Stimulated activated CD4-positive, alpha-beta T cell treated with anti-CD3 and anti-CD28 coated beads, Interleukin-1b, Interleukin-23, amount 100 ng/mL, for 24 hours (primary cell): ENCODE measurements at places on chromosomes 11 and 22.

DNA sequence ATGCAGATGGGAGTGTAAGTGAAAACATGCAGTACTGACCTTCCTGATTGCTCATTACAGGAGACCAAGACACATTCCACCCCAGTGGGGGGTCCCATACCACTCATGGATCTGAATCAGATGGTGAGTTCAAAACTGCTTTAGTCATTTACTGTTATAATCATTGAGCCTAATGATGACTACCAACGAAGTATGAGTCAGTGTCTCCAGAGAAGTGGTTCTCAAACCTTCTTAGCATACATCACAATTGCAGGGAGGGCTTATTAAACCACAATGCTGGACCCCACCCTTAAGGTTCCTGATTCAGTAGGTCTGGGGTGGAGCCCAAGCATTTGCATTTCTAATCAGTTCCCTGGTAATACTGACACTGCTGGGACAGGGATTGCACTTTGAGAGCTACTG is 75.8 kb downstream of the CD44 start:
- peak; percentile 40 for DNase-seq

- no peak for DNase-seq
These were observed 25.1 kb downstream of the ADAMTS8 start for GRCh38 chr11:130403271-130403804.

DNA sequence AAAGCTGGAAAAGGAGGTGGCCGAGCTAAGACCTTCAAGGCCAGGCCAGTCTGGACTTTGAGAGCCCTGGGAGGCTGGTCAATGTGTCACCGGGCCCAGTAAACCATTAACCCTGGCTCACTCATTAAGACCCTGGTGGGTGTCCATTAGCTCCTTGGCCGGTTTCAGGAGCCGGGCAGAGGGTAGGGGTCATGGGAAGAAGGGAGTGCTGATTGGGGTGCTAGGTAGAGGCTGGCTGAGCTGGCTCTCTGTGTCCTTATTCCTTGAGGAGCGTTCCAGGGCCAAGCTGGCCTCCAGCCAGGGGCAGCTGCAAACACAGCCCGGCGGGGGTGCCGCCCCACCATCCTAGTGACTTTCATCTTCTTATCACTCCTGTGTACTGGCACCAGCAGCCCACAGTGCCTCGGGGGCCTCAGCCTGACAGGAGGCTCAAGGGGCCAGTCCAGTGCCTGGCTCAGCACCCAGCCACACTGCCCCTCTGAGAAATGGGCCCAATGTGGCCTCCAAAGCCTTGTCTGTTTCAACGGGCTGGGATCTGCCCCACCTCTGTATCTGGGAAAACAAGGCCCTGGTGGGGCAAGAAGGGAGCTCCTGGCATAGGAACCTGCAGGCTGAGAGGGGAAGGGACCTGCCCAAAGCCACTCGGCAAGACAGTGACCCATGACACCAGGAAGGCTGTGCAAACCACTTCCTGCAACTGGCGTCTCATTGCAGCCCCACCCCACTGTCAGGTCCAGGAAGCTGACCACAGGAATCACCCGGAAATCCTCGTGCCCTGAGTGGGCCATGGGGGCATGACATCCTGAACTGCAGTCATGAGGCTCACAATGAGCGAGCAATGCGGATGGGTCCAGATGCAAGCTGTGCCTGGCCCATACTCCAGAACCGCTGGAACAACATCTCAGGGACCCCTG is 15.1 kb upstream of the RGL4 start:
- DNase-seq, result no peak

GRCh38 chr11:95253141-95253540 is 22.1 kb upstream of the SESN3 start:
- no peak for DNase-seq

DNA sequence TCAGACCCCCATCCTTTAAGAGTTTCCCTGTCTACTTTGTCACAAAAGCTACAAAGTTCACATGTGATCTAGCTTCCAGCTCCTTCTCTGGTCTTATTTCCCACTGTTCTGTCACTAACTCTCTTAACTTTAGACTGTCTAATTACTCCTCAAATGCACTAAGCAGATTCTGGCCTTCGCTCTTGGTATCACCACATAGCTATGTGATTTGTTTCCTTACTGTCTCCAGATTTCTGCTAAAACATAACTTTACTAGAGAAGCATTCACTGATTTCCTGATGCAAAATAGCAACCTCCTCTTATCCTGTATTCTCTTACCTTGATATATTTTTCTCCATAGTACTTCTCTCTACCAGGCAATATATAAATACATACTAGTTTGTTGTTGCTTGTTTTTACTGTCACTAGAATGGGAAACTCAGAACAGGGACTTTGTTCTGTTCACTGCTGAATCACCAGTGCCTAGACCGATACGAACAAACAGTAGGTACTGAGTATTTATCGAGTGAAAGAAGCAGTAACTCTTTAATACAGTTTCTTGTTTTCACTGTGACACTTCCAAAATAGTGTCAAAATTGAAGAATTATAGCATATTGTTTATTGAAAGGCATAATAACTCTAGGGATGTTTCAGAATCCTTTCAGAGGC is 205.6 kb downstream of the DDX10 start:
- DNase-seq, result no peak

DNA sequence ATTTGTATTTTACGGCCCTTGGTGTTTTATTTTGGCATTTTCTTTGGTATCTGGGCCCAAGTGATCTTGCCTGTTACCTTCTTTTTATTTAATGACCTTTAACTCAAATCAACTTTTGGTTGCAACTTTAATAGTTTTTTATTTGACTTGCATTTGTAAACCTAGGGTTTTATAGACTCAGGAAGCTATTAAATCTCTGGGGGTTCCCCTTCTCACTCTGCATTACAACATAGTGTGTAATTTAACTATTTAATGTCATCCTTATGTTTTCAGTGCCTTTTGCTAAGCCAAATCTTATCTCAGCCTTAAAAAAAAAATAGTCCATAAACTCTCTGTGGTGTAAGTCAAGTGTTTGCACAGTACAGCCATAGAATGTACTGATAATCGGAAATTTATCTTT is 3.4 kb downstream of the FJX1 start:
- no peak for DNase-seq

DNA sequence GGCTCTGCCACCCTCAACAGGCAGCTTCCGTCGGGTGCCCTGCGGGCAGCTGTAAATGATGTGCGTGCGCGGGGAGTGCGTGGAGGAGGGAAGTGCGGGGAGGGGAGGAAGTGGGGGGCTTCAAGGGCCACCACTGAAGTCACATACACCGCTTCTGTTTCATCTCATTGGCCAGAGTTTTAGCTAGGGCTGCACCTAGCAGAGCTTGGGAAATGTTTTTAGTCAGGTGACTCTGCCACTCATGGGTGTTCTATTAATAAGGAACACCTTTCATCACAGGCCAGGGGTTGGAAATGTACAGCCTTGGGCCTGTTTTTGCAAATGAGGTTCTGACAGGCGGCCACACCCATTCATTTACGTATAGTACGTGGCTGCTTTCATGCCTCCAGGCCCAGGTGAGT is 14.6 kb downstream of the FAM118A start:
- no peak for DNase-seq

DNA sequence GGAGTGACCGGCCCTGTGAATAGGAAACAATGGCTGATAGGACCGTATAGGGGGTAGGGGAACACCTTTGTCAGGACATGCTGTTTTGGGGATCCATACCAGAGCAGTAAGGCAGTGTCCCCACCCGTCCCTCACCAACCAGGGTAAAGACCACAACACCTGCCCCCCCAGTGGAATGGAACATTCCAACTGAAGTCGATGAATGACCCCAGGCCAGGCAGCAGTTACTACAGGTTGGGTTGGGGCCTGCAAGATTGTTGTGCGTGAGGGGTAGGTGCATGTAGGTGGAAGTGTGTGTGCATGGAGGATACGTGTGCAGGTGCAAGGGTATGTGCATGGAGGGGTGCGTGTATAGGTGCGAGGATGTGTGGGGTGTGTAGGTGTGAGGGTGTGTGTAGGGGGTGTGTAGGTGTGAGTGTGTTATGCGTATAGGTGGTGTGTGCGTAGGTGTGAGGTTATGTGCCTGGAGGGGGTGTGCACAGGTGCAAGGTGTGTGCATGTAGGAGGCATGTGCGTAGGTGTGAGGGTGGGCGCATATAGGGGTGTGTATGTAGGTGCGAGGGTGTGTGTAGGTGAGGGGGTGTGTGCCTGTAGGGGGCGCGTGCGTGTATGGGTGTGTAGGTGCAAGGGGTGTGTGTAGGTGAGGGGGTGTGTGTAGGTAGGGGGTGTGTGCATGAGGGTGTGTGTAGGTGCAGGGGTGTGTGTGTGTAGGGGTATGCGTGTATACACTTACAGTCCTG is 32.9 kb downstream of the PISD start:
- DNase-seq, result no peak

- DNase-seq, result no peak
These were observed 1.6 kb upstream of the TSPAN18 start for GRCh38 chr11:44725016-44725685.

- no peak for DNase-seq
These were observed 846 bp upstream of the OAF start for GRCh38 chr11:120209746-120210625.

DNA sequence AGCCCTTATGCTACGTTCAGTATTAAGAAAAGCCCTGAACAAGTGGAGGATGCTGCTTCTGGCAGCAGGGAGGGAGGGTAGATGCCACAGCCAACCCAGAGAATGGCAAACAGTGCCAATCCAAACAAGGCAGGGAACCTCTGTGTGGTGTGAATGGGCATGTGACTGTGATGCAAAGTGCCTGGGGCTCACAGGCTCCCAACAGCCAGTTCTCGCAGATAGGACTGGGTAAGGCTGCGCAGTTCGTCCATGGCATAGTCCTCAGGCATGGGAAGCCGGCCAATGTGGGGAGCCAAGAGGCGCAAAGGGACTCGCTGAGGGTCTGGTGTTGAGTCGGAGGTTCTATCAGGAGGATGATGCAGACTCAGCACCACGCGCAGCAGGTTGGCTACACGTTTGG is 4.8 kb upstream of the CHRNA10 start:
- no peak for DNase-seq

DNA sequence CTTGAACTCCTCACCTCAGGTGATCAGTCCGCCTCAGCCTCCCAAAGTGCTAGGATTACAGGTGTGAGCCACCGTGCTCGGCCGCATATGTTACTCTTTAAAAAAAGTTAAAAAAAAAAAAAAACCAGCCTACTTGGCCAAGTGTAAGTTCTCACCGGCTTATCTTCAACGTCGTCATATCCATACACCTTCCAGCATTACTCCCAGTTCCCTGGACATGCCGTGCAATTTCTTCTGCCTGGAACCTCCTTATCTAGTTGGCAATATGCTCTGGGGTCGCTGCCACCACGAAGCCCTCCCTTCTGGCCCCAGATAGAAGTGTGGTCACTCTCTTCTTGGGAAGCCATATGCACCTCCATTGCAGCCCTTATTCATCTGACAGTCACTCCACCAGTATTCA is 36.3 kb upstream of the CBX7 start:
- no peak for DNase-seq

- no peak for DNase-seq
These were observed 199.3 kb downstream of the PGR start for GRCh38 chr11:100930185-100930778.

- no peak for DNase-seq
These were observed 21.8 kb downstream of the CSF2RB start for GRCh38 chr22:36935313-36935610.
